ENCODE measurements at places on chromosomes 16 and 17. TPM values are rescaled to one million over a fixed set of nuclear protein-coding genes. Genes with fewer than 3 reads are reported as not detected.

GRCh38 chr17:561116-561515 is 153.5 kb downstream of the VPS53 start:
- no peak overlapping the region for H3K4me3 ChIP-seq
- H3K36me3 ChIP-seq, result peaks cover 4% of the 10 kb centered on the region
- no peaks in the 10 kb centered on the region for H3K27me3 ChIP-seq
- H3K4me1 ChIP-seq, result no peaks in the 10 kb centered on the region

GRCh38 chr17:64065161-64065560 is 44.7 kb upstream of the ICAM2 start:
- peaks cover 9% of the 10 kb centered on the region for H3K36me3 ChIP-seq
- no peak overlapping the region for H3K4me3 ChIP-seq
- peaks cover 14% of the 10 kb centered on the region for H3K4me1 ChIP-seq
- no peak overlapping the region for H3K27ac ChIP-seq

The AOC3 gene
- total RNA-seq, result 4.2 TPM

GRCh38 chr16:82281544-82281943 is 111.5 kb upstream of the MPHOSPH6 start:
- H3K36me3 ChIP-seq, result no peaks in the 10 kb centered on the region
- H3K4me3 ChIP-seq, result no peak overlapping the region
- H3K27ac ChIP-seq, result no peak overlapping the region
- no peaks in the 10 kb centered on the region for H3K27me3 ChIP-seq
- H3K4me1 ChIP-seq, result peaks cover 4% of the 10 kb centered on the region
- DNase-seq, result no peak

DNA sequence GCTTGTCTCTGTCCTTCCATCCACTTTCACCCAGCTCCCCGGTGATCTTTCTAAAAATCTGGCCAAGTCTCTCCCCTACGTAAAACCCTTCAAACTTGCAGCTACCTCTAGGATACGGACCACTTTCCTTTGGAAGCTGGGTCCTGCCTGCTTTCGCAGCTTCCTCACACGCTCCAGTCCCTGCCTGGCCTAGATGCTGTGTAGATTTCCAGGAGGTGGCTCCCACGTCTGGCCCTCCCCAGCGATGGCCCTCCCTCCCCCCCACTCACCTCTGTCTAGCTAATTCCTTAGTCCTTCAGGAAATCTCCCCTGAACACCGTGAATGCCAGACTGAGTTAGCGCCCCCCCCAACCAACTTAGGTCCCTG is 579 bp upstream of the LRRC59 start:
- H3K4me1 ChIP-seq, result peaks cover 21% of the 10 kb centered on the region
- no peak for DNase-seq
- no peak overlapping the region for H3K4me3 ChIP-seq
- peaks cover 21% of the 10 kb centered on the region for H3K36me3 ChIP-seq

- no peaks in the 10 kb centered on the region for H3K36me3 ChIP-seq
- no peaks in the 10 kb centered on the region for H3K4me1 ChIP-seq
- DNase-seq, result no peak
- H3K4me3 ChIP-seq, result no peak overlapping the region
- no peak overlapping the region for H3K27ac ChIP-seq
Measured at GRCh38 chr17:83126275-83126811, 46.9 kb downstream of the METRNL start.

GRCh38 chr16:84153660-84154214 is 8.6 kb downstream of the DNAAF1 start:
- H3K4me1 ChIP-seq, result no peaks in the 10 kb centered on the region
- H3K36me3 ChIP-seq, result no peaks in the 10 kb centered on the region
- H3K4me3 ChIP-seq, result no peak overlapping the region
- H3K27me3 ChIP-seq, result no peaks in the 10 kb centered on the region

Data from thyroid gland (tissue), 4 donors.